Brain microvascular endothelial cell (primary cell): ENCODE measurements at places on chromosomes 12 and 14.

GRCh38 chr12:39003541-39004155, 98.3 kb upstream of the CPNE8 start:
- no peak for DNase-seq

DNA sequence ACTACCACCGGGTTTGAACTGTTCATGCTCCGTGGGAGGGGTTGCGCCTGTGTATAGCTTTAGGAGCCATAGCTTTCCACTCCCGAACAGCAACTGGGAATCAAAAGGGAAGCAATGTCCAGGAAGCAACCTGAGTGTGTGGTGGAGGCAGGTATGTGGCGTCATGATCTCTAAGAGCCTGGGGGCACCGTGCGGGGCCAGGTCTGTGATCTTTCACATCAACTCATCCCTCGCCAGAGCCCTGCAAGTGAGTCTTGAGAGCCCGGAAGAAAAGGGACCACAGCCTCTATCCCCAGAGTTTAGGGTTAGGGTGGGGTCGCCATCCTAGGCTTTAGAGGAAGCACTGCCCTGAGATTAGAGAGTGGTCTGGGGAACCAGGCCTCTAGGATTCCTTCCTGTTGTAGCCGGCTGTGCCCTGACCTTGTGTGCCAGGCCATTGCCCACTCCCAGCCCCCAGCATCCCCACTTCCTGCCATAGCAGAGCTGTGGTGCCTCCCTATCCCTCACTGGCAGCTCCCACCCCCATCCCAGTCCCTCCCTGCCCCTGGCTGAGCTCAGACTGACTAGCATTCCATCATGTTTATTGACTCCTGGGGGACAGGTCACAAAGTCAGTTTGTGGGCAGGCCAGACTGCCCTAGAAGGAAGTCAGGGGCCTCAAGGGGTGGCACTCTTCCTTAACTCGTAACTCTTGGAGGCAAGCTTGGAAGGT, 745 bp upstream of the ADCY4 start:
- no peak for DNase-seq

DNA sequence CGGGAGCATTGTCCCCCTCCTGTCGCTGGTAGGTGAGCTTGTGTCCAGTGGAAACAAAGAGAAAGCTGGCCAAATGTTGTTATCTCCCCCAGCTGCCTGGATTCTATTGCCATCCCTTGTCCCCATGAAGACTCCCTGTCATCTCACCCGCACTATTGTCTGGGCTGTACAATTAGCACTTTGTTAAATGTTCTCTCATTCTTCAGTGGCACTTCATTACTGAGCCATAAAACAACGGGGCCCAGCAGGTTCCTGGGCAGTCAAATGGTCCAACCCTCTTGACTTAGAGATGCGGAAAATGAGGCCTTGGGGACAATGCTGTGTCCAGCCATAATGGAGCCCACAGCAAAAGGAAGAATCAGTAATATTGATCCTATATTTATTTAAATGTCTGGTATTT, 13.2 kb upstream of the COL2A1 start:
- DNase-seq, result no peak

DNA sequence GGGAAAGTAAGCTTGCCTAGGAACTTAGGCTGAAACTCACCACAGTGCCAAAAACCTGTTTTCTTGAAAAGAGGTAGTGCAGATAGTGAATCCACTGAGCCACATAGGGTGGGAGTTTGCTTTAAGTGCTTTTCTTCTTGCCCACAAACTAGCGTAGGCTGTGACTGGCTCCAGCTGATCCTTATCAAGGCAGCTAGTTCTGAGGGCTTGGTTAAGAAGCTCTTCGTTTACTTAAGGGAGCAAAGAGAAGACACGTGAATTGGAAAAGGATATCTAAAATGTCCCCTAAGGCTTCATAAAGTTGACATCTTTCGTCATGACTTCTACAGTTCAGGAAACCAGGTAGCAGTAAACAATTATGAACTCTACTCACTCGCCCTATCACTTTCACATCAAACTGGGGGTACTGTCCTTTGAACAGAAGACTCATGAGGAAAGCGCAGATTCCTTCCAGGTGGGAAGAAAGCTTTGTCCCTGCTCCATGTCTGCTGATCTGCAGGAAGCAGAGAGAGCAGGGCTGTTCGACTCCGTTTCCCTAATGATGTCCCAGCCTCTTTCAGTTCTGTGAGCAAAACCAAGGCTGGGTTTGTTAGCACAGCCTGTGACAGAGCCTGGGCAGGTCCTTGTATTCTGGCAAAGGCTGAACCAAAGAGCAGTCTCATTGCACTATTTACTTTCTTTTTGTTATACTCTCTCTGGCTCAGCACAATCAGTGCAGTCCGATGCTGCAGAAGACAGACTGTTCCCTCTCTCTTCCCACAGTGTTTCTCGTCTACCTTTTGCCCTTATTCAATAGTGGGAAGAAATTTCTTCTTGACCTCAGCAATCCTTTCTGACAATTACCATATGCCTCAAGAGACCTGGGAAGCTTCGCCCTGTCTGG, 93.5 kb upstream of the ETV6 start:
- DNase-seq, result no peak

GRCh38 chr12:3138941-3139511, 61.8 kb downstream of the TSPAN9 start:
- DNase-seq, result no peak

GRCh38 chr12:68739891-68740290, 6.1 kb upstream of the SLC35E3 start:
- DNase-seq, result no peak

DNA sequence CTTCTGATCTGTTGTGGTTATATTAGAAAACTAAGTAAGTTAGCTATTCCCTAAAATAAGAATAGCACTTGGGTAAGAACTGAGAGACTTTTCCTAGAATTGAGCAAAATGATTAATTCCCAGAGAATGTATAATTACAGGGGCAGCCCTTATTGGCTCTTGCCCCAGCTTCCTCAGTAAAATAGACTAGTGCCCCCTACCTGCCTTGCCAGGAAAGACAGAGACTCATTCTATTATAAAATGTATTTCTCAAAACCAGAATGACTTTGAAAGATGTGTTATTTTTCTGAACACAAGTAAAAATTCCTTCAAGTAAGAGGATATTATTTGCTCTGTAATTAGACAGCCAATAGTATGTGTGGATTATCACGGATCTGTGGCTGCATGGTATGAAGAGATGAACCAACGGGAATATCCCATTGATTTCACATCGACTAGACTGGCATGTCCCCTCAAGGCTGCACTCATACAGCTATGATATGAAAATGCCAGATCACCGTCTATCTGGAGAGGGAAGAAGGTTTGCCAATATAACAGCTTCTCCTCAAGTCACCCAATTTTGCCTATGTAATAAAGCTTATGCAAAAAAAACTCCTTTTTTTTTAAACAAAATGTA, 7.4 kb upstream of the GLRX5 start:
- peak; percentile 72 for DNase-seq

- no peak for DNase-seq
Measured at GRCh38 chr14:100155049-100155621, 4.3 kb downstream of the DEGS2 start.

DNA sequence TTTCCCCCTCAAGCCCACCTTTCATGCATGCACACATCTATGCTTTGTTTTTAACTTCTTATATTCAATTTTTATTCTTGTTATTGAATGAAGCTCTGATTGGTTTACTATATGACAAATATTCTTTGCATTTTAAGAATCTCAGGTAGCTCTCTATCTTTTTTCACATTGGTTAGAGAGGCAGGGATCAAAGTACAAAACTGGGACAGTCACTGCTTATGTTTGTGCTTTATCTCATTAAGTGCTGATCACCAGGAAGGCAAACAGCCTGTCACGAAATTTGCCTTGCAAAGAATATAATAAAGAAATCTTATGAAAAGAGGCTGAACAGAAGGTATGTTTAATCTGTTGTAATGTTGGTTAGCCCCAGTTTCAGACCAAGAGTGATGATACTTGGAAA, 29.7 kb upstream of the INSM2 start:
- DNase-seq, result no peak

GRCh38 chr14:51972566-51972965, 16.8 kb upstream of the RTRAF start:
- no peak for DNase-seq

GRCh38 chr12:50132505-50133135, 20.6 kb downstream of the COX14 start:
- no peak for DNase-seq

- DNase-seq, result no peak
Measured at GRCh38 chr12:53170876-53171724, 9.4 kb upstream of the ZNF740 start.

DNA sequence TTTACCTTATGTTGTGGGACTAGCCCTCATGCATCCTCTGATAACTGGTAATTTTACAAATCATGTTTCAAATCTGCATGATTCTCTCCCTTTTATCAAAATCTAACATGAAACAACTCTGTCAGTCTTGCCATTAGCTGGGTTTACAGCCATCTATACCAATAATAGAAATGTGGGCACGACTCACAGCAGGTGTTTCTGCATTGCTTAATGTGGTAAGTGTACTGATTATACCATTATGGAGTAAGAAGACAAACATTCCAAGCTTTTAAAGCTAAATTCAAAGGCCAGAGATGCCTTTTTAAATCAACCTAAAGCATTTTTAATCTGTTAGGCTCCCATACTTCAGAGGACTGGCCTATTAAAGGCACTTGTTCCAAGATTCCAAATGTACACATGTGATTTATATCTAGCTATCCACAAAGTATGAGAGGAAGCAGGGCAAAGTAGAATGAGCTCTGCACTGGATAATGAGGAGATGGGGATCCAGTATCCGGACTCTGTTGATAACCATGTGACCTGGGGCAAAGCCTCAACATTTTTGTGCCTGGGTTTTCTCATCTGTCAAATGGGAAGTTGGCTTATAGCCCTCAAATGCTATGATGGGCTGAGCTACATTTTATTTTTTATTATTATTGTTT, 52.3 kb upstream of the FUT8 start:
- no peak for DNase-seq

- no peak for DNase-seq
Measured at GRCh38 chr12:40775661-40776060, 83.4 kb downstream of the CNTN1 start.

DNA sequence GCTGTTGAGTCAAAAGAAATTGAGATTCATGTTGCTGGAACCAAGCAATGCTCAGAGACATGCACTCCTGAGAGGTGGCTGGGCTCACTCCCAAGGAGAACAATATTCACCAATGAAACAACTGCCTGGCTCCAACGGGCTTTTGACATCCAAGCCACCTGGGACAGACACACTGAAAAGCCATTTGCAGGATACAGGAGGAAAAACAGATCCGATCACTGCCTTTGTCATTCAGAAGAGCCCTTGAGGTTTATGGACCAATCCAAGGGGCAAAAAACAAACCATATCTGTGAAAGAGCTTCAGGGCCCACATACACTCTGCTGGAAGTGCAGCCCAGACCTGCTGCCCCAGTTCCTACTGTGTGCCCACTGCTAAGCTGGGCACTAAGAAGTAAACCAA, 277.5 kb downstream of the NUAK1 start:
- no peak for DNase-seq

GRCh38 chr12:63752283-63752682, 27.4 kb upstream of the RXYLT1 start:
- DNase-seq, result no peak

- DNase-seq, result no peak
Measured at GRCh38 chr12:69843608-69844007, 18.6 kb downstream of the MYRFL start.

DNA sequence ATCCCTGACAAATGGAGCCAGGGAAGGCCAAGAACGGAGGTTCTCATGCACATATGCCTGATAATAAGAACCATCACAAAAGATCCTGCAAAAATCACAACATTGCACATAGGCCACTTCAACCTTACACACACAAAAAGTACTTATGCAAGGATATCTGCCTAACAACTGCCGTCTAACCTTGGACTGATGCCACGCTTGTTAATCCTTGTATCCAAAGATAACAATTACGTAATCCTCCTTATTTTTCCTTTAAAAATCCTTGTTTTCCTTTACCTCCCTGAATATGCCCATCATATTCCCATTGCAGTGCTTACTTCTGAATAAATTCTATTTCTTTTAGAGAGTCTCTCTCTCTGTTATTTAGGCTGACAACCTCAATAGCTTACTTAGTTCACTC, 59.5 kb downstream of the TMEM116 start:
- no peak for DNase-seq

GRCh38 chr12:42758806-42759205, 169.3 kb upstream of the PRICKLE1 start:
- DNase-seq, result no peak
